ENCODE measurements at places on chromosomes 1 and 21. TPM values are rescaled to one million over a fixed set of nuclear protein-coding genes. Genes with fewer than 3 reads are reported as not detected.

GRCh38 chr1:45615885-45616284, 8.0 kb downstream of the CCDC17 start:
- no peak for ATAC-seq

Gene EBNA1BP2
- 48.7 TPM for total RNA-seq

Gene NOL9
- 19.7 TPM for total RNA-seq

Gene C1orf210
- 15.2 TPM for total RNA-seq

Gene SYCP1
- total RNA-seq, result not detected

Gene RHCE
- total RNA-seq, result 0.76 TPM

All from esophagus mucosa (tissue), 1 donor.